ENCODE measurements at places on chromosomes 12 and 14.

- no peak for DNase-seq
Measured at GRCh38 chr14:95479494-95479893, 37.0 kb downstream of the SYNE3 start.

DNA sequence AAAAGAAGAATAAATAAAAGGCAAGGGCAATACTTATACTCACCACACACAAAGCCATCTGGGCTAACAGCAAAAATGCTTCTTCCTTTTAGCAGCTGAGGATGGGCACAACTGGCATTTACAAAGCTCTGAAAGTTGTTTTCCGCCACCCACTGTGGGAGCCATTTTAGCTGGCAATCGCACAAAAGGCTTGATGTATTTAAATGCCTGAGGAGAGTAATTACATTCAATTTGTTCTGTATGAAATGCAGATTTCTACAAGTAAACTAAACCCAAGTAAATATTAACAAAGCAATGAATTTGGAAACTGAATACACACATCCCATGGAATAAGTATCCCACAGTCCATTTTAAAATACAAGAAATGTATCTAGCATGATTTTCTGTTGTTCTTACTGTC lies 37.5 kb downstream of the LRIG3 start:
- no peak for DNase-seq

GRCh38 chr12:88630561-88630960 lies 50.3 kb upstream of the KITLG start:
- DNase-seq, result no peak

GRCh38 chr12:15196221-15196620 lies 25.0 kb downstream of the RERG start:
- no peak for DNase-seq

DNA sequence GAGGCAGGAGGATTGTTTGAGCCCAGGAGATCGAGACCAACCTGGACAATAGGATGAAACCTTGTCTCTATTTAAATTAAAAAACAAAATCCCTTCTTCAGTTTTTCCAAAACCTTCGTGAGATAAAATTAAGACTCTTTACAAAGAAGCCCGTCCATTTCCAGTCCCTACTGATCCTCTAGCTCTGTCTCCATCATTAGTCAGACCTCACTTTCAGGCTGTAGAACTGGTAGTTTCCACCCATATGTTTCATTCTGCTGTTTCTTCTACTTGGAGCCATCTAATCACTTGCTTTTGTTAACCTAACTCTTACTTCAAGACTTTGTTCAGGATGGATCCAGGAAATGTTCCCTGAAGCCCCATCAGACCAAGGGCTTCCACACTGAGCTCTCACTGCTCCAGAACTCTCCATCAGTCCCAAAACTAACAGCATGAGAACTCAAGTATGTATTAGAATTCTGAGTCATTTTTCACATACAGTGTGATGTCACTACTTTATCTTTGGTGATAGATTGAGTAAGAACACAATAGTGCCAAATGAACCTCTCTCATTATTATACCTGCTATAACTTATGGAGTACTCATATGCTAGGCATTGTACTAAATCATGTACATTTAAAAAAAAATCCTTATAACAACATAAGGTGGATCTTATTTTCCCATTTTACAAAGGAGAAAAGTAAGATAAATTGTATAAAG lies 90.8 kb downstream of the PRICKLE1 start:
- no peak for DNase-seq

DNA sequence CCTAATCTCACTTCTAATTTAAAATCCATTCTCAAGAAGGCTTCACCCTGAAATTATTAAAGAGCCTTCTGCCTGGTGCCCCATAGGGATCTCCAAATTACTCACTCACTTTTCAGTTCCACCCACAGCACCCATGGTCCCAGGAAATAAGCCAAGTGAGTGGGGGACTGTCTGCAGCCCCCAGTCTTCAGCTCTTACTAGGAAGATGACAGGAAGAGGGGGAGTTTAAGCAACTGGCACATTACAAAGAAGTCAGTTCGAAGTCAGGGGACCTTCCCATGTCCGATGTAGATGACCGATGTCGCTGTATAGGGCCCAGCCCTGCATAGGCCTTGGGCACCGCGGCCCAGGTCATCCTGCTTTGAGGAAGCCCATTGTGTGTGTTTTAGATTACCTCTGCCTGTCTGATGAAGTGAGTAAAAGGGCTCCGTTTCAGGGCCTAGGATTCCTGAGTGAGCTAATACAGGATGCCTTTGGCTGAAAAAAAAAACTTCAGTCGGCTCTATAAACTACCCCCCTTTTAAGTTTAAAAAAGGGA lies 1.9 kb downstream of the ACTN1 start:
- no peak for DNase-seq

DNA sequence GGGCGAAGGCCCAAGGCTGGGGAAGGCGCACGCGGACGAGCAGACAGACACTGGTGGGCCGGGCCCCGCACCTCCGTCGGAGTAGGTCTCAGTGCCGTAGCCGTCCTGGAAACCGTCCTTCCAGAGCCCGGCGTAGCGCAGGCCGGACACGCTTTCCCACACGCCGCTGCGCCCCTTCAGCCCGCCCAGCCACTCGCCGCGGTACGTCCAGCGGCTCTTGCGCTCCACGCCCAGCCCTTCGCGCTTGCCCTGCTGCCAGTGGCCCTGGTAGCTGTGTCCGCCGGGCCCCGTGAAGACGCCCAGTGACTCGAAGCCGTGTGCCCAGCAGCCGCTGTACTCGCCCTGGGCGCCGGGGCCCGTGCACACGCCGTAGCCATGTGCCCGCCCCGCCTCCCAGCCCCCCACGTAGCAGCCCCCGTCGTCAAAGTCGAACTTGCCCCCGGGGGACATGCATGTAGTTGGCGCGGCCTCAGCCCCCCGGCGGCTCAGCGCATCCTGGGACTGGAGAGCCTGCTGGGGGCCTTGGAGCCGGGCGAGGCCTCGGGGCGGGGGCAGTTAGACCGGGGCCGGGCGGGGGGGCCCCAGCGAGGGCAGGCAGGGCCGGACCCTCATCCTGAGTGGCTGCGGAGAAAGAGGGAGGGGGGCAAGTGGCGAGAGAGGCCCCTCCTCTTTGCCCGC lies 1.4 kb downstream of the JPH4 start:
- no peak for DNase-seq

GRCh38 chr14:49942090-49942489 lies 49.2 kb downstream of the ARF6 start:
- DNase-seq, result no peak

GRCh38 chr14:53237488-53237887 lies 84.4 kb upstream of the DDHD1 start:
- no peak for DNase-seq

GRCh38 chr12:80754274-80754673 lies 37.6 kb downstream of the MYF5 start:
- DNase-seq, result no peak

DNA sequence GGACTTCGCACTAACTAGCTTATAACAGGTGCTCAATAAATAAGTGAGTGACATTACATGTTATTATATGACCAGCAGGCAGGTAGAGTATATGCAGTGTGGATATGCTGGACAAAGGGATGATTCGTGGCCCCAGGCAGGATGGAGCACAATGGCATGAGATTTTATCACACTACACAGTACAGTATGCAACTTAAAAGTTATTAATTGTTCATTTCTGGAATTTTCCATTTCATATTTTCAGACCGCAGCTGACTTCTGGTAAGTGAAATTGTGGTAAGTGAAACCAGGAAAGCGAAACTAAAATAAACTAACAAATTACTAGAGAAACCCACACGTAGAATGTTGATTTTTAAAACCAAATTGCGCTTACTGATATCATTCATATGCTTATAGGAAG lies 3.3 kb downstream of the PARP11 start:
- DNase-seq, result no peak

GRCh38 chr12:105921055-105921454 lies 217.7 kb downstream of the NUAK1 start:
- DNase-seq, result no peak

GRCh38 chr12:11130382-11130781 lies 4.1 kb downstream of the TAS2R30 start:
- DNase-seq, result no peak

GRCh38 chr12:58922849-58923248 lies 2.5 kb upstream of the LRIG3 start:
- no peak for DNase-seq

- DNase-seq, result no peak
Measured at GRCh38 chr14:102998393-102998792, 59.0 kb downstream of the CDC42BPB start.

GRCh38 chr14:67133595-67134441 lies 55.4 kb upstream of the GARIN2 start:
- DNase-seq, result no peak

DNA sequence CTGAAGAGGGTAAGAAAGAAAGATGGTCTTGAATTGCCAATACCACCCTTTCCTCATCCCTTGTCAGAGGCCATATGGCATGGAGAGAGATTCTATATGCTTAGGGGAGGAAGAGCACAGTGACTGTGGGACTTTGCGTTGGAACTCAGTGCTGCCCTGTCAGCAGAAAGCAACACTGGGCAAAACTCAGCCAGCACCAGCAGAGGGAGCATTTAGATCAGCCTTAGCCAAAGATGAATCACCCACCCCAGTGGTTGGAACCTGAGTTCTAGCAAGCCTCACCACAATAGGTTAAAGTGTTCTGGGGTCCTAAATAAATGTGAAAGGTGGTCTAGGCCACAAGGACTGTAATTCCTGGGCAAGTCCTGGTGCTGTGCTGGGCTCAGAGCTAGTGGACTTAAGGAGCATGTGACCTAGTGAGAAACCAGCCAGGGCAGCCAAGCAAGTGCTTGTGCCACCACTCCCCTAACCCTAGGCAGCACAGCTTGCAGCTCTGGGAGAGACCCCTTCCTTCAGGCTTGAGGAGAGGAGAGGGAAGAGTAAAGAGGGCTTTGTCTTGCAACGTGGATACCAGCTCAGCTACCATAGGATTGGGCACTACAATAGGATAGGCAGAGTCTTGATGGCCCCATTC lies 11.4 kb upstream of the BCAT1 start:
- no peak for DNase-seq

- DNase-seq, result no peak
Measured at GRCh38 chr12:38690646-38691045, 214.7 kb downstream of the CPNE8 start.

DNA sequence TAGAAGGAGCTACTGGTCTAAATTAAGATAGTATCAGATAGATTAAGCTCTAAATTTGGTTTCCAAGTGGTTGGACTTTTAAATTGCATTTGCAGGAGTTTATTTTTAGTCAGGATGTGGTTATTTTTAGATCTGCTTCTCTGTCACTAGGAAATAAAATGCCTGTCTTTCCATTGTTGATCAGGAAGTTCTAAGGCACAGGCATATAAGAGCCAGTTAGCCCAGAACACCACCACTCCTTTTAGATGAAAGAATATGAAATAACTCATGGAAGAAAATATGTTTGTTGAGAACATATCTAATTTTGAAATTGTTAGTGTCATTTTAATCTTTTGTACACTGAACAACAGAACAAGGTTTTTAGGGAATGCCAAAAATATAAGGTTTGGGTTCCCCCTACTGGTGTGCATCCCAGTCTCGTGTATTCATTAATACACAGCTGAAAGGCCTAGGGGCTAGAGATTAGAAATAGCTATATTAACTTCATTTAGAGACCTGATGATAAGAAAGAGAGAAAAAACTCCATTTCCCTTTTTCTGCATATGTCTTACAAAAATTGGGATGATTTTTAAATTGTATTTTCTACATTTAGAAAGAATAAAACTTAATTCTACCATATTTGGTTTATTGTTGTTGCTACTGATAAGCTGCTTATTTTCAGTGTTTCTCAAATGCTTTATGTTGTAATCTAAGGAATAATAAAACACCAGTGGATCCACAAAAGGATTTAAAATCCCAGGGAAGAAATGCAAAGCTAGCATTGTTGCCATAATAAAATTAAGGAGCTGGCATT lies 67.2 kb downstream of the RIC8B start:
- DNase-seq, result peak; percentile 37

DNA sequence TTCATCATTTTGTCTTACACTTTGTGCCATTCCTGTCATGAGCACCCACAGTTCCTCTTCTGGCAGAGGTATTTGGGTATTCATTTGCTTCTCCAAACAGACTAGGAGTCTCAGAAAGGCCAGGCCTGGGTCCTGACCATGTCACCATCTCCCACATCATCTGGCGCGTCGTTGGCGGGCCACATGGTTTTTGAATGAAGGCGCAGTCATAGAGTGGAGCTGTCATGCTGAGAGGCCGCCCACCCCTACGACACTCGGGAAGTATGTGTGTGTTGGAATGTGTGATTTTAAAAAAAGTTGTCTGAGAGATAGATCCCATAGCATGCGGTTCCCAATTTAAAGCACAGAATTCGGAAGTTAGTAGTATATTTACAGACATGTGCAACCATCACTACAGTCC lies 15.6 kb upstream of the TTC7B start:
- no peak for DNase-seq

GRCh38 chr12:112908548-112908947 lies 1.8 kb downstream of the OAS1 start:
- DNase-seq, result no peak

- no peak for DNase-seq
Measured at GRCh38 chr12:127052511-127053232, 1214.3 kb upstream of the TMEM132C start.

DNA sequence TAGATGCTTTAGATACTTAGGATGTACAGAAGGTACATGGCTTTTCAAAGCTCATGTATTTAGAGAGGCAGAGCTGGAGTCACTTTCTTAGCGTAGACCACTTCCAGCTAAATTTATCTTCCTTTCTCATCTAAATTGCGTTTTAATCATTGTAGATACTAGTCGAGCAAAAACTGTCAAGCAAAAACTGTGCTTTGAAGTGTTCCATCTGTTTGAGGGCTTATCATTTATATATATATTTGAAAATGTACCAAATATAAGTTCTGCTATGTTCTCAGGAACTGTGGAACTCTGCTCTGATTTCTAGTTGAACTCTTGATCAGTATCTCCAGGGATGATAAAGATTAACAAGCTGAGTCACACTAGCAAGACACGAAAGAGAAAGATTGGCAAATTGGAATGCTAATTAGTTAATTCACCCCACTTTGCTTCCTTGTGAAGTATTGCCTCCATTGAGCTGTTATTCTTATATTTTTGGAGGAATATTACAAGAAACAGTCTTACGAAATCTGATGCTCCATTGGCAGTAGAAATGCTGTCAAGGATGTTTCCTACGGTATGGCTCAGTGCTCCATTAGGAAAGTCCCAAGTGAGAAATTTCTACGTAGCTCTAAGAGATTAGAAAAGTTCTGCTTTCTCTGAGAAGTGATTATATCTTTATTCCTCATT lies 310.7 kb downstream of the AEBP2 start:
- no peak for DNase-seq

DNA sequence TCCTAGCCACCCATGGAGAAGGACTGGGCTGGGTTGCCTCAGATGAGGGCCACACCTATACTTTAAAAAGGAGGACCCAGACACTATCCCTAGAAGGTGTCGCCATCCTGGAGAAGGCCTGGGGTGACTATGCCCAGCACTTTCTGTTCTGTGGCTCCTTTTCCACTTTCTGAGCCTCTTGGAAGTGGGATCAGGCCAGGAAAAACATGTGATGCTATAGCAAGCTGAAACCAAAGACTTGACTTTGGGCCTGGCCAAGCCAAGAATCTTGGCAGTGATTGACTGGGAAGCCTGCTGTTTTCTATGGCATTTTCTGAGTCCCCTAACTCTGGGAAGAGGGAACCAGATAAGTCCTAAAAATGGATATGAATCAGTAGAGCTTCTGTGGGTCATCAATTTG lies 332.3 kb downstream of the ZFP36L1 start:
- DNase-seq, result peak; percentile 34

Data from astrocyte of the cerebellum (primary cell).